ENCODE measurements at places on chromosomes 4 and X. TPM values are rescaled to one million over a fixed set of nuclear protein-coding genes. Genes with fewer than 3 reads are reported as not detected.

The RNF212 gene
- total RNA-seq, result 3.0 TPM

The RNF175 gene
- total RNA-seq, result not detected

The NR0B1 gene
- total RNA-seq, result not detected

The GPAT3 gene
- total RNA-seq, result 15.1 TPM

The CDK16 gene
- total RNA-seq, result 81.6 TPM

The OFD1 gene
- total RNA-seq, result 12.5 TPM

All from fibroblast of villous mesenchyme (primary cell).